ENCODE measurements at places on chromosomes 6 and 20.
A peak's percentile ranks its signal among the peaks of the same experiment; 100 is the strongest.

DNA sequence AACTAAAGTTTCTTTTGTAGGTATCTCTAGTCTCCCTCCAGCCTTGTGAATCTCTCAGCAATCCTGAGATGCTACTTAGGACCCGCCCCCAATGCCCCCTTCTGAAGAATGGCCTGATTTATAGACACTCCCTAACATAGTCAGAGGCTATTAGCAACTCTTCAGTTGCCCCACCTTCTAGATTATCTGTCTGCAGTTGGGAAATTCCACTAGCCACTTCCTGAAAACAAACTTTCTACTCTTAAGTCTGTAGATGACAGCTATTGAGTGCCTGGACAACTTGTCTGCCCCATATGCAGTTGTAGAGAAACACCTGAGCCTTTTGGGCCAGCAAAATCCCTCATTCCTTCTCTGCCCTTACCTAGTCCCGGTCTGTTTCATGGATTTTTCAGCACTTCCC, 188.2 kb upstream of the PREP start:
- peak; percentile 82 for DNase-seq

GRCh38 chr6:85400331-85400730, 49.6 kb upstream of the NT5E start:
- no peak for DNase-seq

DNA sequence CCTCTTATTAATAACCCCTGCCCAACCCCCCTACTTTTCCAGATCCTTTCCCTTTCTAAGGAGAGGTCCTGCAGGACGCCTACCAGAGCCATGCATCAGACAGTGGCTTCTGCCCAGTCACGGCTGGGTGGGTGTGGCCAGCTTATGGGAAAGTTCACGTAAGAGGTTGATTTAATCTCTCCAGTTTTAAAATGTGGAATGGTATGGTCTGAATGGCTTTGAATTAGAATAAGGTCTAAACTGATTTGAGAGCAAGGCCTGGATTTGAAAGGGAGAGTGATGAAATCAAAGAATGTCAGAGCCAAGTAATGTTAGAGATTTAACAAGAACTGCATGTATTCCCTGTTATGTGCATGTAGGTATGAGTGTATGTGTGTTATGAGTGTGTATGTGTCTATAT, 275.7 kb downstream of the PAX1 start:
- no peak for DNase-seq

DNA sequence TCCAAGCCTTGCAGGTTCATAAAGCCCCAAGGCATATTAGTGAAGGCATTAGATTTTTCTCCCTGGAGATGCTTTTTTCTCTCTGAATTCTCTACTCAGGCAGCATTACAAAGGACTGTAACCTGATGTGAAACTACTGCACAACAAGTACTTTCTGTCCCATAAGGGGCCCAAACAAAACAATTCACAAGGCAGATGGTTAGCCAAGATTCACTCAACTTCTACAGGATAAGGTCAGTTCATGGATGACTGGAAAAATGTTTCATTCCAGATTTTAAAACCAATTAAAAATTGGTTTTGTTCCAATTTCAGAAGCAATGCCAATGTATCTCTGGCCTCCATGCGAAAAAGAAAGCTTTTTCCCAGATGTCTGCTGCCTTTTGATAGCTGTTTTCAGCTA, 181.8 kb downstream of the KHDC1L start:
- DNase-seq = no peak

DNA sequence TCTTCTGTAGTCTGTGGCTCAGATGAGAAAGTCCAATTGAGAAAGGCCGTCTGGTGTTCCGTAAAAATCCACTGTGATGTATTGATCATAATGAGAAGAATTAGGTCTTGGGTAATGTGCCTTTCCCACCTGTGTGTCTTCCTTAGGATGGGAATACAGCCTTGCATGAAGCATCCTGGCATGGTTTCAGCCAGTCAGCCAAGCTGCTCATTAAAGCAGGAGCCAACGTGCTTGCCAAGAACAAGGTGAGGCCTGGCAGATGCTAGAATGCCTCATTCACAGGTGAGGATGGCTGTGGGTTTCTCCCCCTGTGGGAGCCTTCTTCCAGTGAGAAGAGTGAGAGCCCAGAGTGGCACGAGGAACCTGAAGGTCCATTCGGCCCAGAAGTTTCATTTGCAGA, 32.7 kb downstream of the LYRM2 start:
- DNase-seq = no peak

GRCh38 chr20:17391127-17391771, 139.9 kb downstream of the BFSP1 start:
- DNase-seq = no peak

DNA sequence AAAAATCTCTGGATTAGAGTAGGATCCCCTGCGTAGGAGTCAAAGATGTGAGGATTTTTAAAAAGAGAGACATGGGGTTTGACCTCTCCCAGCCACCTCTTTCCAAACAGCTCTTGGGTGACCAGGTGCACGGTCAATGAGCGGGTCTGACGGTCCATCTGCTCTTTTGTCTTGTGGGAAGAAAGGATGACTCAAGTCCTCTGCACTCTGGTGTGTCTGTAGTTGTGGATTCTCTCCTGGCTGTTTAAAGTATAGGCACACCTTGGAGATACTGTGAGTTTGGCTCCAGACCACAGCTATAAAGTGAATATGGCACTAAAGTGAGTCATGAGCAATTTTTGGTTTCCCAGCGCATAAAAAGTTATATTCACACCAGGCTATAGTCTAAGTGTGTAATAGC, 209.8 kb downstream of the BMP7 start:
- no peak for DNase-seq

DNA sequence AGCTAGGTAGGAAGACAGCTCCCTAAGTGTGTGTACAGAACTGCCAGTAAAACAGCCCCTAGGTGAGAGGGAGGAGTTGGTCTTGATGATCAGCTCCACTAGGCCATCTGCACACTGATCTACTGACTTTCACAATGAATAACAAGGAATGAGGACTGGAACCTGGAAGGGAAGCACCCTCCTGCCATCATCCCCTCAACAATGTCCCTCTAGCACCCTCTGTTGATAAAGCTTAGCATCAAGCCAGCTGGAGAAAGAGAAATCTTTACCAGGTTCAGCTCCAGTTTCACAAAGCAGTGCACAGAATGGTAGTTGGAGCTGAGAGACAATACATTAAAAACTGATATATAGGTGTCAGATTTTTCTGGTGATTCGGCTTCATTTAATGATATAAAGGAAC, 57.2 kb upstream of the IRAK1BP1 start:
- peak; percentile 28 for DNase-seq

GRCh38 chr20:1524004-1524403, 32.8 kb upstream of the SIRPB2 start:
- DNase-seq = peak; percentile 54

- no peak for DNase-seq
These were observed 117.3 kb downstream of the EYA2 start for GRCh38 chr20:47011984-47012383.

DNA sequence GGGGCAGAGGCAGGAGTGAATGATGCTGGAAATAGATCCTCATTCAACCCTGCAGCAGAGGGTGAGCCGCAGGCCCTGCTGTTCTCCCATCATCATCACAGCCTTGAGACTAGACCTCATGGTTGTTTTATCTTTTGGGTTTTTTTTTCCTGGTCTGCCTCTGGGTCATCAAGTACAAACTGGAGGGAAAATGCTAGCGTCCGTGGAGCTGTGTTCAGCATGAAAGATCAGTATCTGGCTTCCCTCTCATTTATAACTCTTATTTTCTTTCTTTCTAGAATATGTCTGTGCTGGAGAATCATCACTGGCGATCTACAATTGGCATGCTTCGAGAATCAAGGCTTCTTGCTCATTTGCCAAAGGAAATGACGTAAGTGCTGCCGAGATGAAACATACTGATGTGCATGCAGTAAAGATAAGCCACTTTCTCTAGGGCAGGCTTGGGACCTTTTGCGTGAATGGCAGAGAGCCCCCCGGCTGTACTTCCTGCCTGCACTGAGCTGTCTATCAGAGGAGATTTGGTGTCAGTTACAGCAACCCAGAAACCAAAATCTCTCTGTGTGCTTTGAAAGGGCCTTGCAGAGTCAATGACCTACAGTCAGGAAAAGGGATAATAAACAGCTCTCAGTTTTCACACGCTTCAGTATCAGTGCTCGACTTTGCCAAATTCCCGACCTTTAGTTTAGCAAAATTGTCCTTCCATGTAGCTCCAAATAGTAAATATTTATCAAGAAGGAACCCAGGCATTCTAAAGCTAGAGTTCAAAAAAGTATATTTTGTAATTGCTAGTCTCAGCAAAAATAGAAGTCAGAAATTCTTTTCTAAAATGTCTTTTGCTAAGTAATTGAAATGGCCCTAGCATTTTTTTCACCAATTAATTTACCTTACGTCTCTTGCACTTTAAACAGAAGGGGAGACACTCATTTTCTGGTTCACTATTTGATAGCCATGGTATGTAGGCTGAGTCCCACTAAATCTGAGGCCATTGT, 76.3 kb downstream of the MTFR2 start:
- DNase-seq = no peak

DNA sequence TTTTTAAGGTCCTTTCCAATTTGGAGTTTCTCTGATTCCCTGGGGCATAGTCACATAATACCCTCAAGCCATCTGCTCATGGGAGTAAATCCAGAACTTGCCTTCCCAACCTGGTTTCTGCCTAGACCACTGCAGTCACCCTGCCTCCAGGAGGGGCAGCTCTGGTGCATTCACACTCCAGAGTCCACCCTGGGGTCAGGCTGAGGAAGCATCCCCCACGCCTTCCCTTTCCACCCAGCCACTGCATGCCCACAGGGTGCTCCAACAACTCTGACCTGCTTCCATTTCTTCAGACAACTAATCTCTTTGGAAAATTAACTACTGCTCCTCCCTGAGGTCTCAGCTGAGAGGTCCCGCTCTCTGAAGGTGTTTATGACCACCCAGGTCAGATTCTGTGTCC, 211.4 kb upstream of the RIN2 start:
- DNase-seq = no peak

DNA sequence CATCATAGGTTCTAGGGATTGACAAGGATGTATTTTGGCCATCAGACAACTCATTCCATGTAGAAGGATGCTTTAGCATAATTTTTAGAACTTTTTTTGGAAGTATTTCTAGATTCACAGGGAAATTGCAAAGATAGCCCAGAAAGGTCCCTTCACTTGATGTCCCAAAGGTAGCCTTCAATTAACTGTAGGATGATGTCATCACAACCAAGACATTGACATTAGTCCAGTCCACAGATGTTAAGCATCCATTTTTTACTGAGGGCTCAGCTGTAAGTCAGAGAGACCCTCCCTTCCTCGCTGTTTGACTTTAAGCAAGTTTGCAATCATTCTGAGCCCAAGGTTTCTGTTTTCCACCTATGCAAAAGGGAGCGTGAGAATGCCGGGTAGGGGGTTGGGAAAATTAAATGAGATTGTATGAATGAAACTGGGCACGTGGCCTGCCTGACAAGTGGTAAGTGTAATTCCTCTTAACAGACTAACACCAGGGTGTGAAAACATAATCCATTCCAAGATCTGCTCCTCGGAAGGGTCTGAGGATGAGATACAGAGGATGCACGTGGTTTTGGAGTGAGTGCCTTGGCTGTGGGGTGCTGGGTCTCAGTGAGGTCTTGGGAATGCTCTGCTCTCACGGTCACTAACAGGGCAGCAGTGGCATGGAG, 126.8 kb downstream of the CDH4 start:
- DNase-seq = no peak

DNA sequence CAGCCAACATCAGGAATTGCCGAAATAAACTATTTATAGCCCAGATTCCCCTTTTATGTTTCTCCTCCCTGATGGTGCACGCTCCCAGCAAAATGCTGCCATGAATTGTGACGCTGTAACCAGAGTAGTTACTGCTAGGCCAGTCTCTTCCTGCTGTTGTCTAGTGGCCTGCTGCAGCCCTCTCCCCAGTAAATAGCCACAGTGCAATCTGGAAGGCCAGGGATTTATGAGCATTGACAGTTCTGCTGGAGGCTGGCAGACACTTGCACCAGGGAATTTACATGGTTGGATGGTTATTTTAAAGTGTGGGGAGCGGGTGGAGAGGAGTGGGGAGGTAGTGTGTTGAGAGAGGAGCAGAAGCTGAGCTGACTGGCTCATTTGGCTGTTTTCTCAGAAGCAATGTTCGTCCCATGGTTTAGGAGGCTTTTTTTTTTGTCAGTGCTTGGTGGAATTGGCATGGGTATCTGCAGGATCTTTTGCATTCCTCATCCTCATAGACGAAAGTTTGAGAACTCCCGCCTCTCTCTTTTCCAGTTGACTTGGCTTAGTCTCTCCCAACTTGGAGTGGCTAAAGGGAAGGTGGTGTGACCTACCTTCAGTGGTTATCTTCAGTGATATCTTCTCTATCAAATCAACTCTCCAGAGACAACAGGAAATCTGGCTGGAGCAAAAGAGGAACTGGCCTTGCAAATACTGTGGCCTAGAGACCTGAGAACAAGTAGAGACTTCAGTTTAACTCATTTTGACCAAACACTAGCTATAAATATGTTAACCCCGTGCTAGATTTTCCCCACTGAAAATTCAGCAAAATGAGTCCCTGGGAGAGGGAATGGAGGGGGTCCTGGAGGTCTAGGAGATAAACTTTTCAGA, 99.3 kb upstream of the VSTM2L start:
- DNase-seq = no peak

GRCh38 chr6:14440215-14440910, 322.8 kb downstream of the CD83 start:
- DNase-seq = no peak

DNA sequence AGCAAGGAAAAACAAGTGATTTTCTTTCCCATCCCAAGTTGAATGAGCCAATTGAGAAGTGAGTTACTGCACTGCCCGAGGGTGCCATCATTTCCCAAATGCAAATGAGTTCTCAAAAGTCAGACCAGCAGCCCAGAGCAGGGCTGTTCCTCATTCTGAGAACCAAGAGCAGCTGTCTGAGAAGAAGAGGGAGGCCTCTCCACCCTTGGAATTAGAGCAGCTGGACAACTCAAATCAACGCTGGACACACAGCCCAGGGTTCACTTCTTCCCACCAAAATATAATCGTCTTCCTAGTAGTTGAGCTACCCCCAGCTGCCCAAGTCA, 4.6 kb upstream of the PREX1 start:
- DNase-seq = no peak

DNA sequence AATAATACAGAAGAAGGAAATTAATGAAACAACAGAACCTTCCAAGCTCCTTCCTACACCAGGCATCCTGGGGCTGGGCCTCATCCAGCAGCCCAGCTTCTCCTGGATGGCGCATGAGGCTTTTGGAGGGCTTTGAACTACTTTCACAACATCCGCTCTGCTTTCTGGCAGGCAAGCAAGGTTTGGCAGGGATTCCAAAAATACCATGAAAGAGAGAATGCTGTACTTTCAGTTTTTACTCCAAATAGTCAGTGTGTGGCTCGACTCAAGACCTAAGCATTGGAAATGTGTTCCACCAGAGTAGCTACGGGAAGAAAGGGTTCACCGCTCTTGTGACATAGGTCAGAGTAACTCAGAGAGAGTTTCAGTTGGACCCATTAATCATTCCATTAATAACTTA, 125.4 kb downstream of the OPRM1 start:
- DNase-seq = no peak

DNA sequence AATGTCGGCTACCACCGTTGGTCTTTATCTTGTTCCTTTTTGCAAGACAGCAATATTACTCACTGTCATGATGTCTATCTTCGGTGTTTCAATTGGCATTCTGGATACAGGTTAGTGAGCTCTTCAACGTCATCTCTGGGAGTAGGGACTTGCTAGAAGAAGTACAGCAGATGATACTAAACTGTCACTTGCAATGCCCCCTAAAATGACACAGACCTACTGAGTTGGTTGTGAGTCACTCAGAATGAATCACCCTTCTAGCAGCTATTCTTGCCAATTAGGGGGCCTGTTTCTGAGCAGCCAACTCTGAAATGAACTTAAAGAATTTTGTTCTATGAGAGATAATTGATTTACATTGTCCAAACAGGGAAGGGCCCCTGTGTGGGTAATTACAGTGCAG, 176.5 kb downstream of the SLC16A10 start:
- DNase-seq = no peak

All from MM.1S (cell line).